H9 (cell line): ENCODE measurements at places on chromosomes 1 and 21.

- peak overlapping the region; percentile 77 for H3K4me3 ChIP-seq
- H3K27me3 ChIP-seq = no peaks in the 10 kb centered on the region
Observed at GRCh38 chr1:229557913-229558414, 543 bp downstream of the ABCB10 start.

- H3K4me3 ChIP-seq = peak overlapping the region; percentile 95
- no peaks in the 10 kb centered on the region for H3K27me3 ChIP-seq
- peaks cover 34% of the 10 kb centered on the region for H3K36me3 ChIP-seq
Observed at GRCh38 chr1:212413902-212414327, 771 bp downstream of the PACC1 start.

GRCh38 chr1:223763881-223764280 is 51.5 kb downstream of the CAPN2 start:
- H3K4me1 ChIP-seq = no peaks in the 10 kb centered on the region
- peaks cover 8% of the 10 kb centered on the region for H3K36me3 ChIP-seq

- no peak for DNase-seq
- H3K36me3 ChIP-seq = no peaks in the 10 kb centered on the region
- H3K27ac ChIP-seq = no peak overlapping the region
- H3K4me1 ChIP-seq = 0 out of 2 replicates have a peak, but pooled peaks cover 2% of the 10 kb centered on the region
Observed at GRCh38 chr1:48674641-48675040, 102.0 kb downstream of the BEND5 start.

GRCh38 chr1:217027403-217028080 is 304.3 kb upstream of the ESRRG start:
- no peak for DNase-seq
- H3K36me3 ChIP-seq = no peaks in the 10 kb centered on the region
- no peaks in the 10 kb centered on the region for H3K27me3 ChIP-seq
- H3K4me1 ChIP-seq = no peaks in the 10 kb centered on the region; the same call in 1 of the 2 replicates
- H3K4me3 ChIP-seq = no peak overlapping the region

- no peak overlapping the region for H3K27ac ChIP-seq
- H3K36me3 ChIP-seq = no peaks in the 10 kb centered on the region
- DNase-seq = peak; percentile 90
- H3K4me3 ChIP-seq = no peak overlapping the region
Observed at GRCh38 chr1:205061665-205062069, 18.7 kb downstream of the CNTN2 start.

DNA sequence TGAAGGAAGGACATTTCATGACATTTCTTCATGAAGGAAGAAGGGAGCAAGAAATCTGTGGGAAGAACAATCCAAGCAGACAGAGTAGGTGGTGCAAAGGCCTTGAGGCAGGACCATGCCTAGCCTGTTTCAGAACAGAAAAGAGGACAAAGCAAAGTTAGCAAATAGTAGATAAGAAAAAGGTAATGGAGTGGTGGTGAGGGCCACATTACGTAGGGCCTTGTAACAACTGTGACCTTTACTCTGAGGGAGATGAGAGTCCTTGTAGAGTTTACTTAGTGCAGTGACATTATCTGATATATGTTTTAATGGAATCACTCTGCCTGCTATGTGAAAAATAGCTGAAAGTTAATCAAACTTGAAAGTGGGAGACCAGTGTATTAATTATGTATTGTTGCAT is 6.4 kb upstream of the TSNAX start:
- H3K4me1 ChIP-seq = peaks cover 3% of the 10 kb centered on the region; the same call in 1 of the 2 replicates
- H3K27ac ChIP-seq = no peak overlapping the region
- no peak overlapping the region for H3K4me3 ChIP-seq

DNA sequence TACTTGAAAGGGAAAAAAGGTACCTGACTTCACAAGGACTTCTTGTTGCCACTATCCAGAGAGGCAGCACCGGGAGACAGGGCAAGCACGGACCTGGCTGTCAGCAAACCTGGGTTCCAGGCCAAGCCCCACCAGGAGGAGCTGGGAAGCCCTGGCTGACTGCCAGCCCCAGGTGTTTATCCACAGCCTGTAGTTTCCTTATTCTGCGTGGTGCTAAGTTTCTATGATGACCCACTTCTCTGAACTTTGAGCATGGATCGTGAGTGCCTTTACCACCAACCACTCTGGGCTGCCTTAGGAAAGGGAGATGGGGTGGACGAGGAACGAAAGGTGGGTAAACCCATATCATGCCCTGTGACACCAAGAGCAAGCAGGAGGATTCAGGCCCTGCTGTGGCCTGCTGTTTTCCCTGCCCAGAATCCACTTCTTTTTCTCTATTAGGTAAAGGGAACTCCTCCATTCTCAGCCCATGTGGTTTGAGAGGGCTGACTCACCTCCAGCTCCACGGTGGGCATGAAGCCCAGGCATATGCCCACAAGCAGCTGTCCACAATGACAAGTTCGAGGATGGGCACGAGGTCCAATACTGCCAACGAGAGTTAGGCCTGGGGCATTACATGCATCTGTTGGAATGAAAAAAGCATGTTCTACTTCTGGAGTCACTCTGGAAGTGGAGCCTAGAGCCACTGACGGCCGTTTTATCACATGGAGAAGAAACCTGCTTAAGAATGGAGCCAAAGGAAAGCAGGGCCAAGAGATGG is 20.3 kb downstream of the TSPAN2 start:
- H3K4me1 ChIP-seq = no peaks in the 10 kb centered on the region
- no peak overlapping the region for H3K27ac ChIP-seq
- H3K36me3 ChIP-seq = no peaks in the 10 kb centered on the region
- no peak overlapping the region for H3K4me3 ChIP-seq
- DNase-seq = no peak
- no peaks in the 10 kb centered on the region for H3K27me3 ChIP-seq
